Right ventricle myocardium inferior (tissue), 1 donor: ENCODE measurements at places on chromosomes 2 and 18.
A peak's percentile ranks its signal among the peaks of the same experiment; 100 is the strongest.

DNA sequence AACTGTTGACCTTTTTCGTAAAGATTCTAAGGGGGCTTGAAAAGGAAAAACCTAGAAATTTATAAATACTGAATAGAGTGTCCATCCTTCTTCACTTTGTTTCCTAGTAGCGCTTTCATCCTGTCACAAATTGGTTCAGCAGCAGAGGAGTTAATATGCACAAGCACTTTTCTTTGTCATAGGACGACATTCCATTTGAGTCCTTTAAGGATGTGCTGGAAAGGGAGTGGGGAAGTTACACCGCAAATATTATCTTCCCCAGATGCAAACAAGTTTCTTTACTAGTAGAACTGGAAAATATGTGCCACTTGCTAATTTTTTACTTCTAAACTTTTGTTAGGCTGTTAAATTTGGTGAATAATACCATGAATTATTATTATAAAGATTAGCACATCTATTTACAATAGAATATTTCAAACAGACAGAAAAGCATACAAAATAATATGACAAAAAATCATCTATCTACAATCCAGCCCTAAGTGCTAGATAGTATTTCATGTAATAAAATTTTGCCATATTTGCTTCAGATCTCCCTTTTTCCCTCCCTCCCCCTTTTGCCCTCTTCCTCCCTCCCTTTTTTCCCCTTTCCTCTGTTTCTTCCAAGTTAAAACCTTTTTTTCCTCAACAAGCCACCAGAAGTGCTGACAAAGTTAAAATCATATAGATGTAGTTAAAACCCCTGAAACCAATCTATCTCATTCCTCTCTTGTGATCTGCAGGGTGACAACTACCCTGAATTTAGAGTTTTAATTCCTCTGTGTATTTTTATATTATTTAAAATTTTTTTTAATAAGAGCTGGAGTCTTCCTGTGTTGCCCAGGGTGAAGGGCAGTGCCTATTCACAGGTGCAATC, 50.5 kb upstream of the MAP4K3 start:
- DNase-seq: no peak

GRCh38 chr2:27866237-27866636, 23.9 kb downstream of the RBKS start:
- DNase-seq: no peak

DNA sequence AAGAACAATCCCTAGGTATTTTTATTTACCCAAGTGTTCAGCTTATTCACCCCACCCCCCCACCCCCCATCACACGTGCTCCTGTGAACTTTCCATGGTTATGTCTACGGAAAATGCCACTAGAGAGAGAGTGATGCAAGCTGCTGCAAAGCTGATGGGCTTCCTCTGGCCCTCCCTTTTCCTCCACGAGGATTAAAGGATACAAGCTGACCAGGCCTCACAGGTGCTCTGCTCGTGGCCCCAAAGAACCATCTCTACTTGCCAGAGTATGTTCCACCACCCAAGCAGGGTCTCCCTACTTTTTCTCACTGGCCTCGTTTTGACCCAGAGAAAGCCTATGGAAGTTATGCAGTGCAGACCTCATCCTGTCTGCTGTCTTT, 342.6 kb downstream of the CELF4 start:
- DNase-seq: no peak

- DNase-seq: no peak
These were observed 136.5 kb upstream of the RND3 start for GRCh38 chr2:150624001-150624401.

GRCh38 chr2:74768401-74768914, 65.5 kb upstream of the HK2 start:
- no peak for DNase-seq

DNA sequence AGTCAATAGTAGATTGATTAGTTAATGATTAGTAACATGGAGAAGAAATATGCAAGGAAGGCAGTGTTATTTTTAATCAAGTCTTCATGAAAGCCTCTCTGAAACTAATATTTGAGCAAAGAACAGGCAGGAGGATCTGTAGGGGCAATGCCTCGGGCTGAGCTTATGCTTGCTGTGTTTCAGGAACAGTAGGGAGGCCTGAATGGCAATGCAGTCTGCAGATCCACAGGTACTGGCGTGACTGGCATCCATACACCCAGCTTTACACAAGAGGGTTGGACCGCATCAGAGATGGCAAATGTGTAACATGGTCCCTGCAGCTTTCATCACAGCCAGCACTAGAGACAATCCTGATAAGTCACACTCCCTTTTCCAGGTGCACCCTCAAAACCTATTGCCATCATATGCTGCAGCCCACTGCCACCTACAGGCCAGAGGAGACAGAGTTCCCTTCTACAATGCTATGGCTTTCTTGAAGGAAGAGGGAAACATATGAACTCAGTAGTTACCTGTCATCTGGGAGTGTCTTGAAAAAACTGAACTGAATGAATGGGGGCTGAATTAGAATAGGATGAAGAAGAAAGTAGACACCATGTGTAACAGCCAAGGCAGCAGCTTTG, 582.4 kb upstream of the RAB6C start:
- peak; percentile 42 for DNase-seq

- DNase-seq: no peak
These were observed 66.6 kb downstream of the CELF4 start for GRCh38 chr18:37499044-37499443.

DNA sequence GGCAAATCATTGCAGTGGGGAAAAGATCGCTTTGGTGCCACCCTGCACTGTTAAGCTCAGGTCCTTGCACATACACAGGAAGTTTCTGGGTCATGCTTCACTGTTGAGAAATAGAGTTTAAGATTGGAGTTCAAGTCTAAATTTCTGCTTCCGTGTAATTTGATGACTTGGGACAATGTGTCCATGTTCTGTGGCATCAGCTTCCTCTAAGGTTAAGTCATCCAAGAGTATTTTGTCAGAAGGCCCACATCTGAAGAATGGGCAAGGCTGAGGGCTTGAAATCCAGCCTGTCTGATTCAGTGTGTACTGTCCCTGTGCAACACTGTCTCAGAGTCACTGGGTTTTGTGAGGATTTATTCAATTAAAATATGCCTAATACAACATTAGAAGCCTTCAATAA, 880.7 kb downstream of the SUCLG1 start:
- no peak for DNase-seq

GRCh38 chr2:70068119-70068518, 19.2 kb upstream of the PCBP1 start:
- no peak for DNase-seq

DNA sequence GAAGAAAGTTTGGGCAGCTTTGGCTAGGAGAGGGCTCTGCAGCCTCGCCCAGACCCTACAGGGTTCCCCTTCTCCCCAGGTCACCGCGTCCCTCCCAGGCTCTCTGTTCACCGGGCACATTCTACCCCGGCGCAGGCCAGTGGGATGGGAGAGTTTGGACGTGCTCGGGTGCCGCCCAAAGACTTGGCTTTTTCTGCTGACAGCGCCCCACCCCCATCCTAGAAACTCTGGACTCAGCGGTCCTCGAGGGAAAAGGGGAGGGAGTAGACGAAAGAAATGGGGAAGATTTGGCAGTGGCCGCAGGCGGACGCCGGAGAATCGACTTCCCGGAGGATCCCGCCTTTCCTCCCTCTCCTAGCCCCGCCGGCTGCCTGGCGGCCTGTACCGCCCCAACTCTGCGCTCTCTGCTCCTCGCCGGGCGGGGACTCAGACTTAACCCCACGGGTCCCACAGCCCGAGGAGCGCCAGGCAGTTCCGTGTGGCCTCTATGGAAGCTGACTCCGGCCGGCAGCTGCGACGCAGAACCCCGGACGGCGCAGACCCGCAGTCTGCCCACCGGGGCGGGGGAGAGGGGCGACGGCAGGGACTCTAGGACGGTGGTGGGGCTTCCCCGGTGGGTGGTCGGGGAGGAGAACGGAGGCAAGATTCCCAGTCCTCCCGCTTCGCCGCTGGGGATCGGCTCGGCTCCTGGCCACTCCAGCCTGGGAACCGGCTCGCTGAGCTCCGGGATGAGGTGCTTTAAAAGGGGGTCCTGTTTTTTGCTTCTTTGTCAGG, 863 bp upstream of the SIX2 start:
- peak; percentile 91 for DNase-seq

DNA sequence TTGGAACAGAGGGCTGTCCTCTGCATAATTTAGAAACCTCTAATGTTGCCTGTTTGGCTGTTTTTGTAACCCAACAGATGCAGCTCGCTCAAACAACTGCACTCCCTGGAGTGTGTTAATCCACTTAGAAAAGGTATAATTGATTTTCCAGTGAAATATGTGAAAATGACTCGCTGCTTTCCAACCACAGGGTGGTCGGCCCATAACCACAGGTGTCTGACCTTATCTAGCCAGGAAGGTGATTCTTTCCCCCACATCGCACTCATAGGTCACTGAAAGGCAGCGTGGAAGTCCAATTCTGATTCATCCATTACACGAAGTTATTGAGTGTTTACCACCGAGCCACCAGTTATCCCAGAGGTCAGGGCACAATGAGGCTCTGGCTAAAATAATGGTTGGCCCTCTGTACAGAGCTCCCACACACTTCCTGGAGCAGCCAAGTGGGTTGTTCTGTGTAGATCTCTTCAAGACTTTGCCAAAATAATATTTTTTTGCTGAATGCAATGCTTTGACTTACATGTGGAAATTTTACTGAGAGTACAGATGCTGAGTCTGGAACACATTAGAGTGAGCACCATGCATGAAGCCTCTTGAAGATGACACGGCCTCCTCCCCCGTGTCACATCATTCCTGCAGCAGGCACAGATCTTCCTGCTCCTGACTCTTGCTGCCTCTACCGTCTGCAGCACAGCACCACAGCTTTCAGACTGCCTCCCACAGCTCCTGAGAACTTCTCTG, 396.2 kb downstream of the ZNF516 start:
- DNase-seq: no peak

DNA sequence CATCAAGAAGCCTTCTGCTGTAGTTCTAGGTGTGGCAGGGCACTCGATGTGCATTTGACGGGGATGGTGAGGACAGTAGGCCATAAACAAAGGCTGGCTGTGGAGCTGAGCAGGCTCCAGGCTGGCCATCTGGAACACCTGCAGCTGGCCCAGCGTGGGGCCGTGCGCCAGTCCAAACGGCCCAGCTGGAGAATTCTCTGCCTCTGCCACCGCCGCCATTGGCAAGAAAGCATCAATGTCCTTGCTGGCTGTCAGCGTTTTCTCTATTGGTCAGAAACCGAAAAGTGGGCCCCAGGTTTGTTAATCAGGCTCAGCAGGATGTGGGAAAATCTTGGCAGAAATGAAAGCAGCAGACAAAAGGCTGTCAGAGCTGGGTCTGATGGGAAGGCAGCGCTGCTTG, 24.0 kb upstream of the CTIF start:
- DNase-seq: no peak

DNA sequence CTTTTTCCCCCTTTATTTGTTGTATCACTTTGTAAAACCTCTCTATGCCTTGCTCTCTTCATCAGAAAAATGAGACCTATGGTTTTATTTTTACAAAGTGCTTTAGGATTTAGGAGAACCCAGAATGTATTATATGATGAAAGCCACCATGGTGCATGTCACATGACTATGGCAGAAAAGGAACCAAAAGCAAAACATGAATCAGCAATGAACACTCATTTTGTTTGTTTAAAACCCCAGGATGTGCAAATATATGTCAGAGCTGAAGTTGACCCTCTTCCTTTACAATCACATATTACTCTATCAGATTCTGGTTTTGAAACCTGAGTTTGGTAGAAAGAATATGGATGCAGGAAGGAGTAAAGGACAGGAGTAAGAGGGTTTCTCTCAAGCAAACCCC, 70.0 kb downstream of the FIGN start:
- no peak for DNase-seq

DNA sequence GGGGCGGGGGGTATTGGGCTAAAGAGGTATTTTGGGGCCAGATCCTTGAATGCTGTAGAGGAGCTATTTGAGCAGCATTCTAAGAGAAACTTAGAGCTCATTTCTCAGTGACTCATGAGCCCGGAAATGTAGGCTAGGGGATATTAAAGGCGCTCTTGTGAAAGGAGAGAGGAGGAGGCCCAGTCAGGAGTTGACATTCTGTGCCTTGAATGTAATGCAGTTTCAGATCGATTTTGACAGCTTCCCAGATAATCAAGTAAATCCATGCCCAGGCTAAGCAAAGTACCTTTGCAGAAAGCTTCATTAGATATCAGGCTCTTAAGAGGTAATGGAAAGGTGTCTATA, 1.5 kb downstream of the CAB39 start:
- DNase-seq: no peak

GRCh38 chr2:240597054-240597418, 10.5 kb downstream of the CAPN10 start:
- DNase-seq: peak; percentile 43

DNA sequence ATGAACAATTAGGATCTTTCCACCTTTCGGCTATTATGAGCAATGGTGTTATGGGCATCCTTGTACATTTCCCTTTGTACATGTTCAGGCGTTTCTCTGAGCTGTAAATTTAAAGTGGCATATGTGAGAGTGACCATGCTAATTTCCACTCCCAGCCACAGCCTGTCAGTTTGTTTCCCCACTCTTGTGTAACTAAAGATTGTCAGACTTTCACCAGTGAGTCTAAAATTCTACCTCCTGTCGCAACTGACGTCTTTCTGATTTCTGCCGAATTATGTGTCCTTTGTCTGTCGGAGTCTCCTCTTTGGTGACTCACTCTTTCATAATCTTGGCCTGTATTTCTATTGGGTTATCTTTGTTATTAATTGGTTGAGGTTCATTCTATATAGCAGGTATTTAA, 50.7 kb downstream of the TRAPPC12 start:
- DNase-seq: no peak

GRCh38 chr2:238911376-238912227, 63.7 kb downstream of the TWIST2 start:
- DNase-seq: no peak

- no peak for DNase-seq
These were observed 100.9 kb downstream of the DPP10 start for GRCh38 chr2:114543236-114543766.

GRCh38 chr2:172783165-172783898, 47.7 kb downstream of the RAPGEF4 start:
- DNase-seq: no peak

DNA sequence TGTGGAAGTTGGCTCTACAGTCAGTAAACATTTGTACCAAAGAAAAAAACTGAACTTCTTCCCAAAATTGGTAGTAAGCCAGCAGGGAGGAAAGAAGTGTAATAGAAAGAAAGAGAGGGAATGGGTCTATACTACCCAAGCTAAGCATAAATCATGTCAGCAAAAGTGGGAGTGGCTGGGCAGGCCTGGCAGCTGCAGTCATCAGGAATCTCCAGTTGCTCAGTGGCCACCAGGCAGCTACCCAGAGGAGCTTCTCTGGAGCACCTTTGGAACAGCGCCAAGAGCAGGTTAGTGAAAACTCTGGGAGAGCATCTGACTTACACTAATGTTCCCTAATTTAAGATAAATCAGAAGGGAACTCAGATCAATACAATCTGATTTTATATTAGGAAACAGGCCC, 14.3 kb downstream of the FRZB start:
- DNase-seq: no peak

- DNase-seq: no peak
These were observed 65.2 kb downstream of the CCDC195 start for GRCh38 chr2:224650815-224651439.

GRCh38 chr18:32530947-32531651, 60.4 kb upstream of the GAREM1 start:
- DNase-seq: no peak

DNA sequence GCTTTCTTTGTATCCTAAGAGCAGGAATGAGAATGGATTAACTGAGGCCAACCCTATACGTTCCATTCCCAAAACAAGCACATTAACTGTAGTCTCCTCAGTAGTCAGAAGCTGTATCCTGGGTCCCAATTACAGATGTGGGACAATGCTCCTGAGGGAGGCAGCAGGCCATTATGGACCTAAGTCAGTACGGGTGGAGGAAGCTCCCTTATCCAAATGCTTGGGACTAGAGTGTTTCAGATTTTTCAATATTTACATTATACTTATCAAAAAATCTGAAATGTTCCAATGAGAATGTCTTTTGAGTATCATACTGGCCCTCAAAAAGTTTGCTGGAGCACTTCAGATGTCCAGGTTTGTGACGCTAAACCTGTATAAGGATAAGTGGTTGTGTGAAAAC, 90.1 kb downstream of the PRELID3A start:
- no peak for DNase-seq
